Thymus (tissue), 14 donors: ENCODE measurements at places on chromosomes 4 and X.

- H3K4me3 ChIP-seq = no peak overlapping the region
- H3K36me3 ChIP-seq = no peaks in the 10 kb centered on the region
- no peak for DNase-seq
- no peak overlapping the region for H3K27ac ChIP-seq
Observed at GRCh38 chrX:22397566-22397965, 124.9 kb downstream of the CBLL2 start.

- no peak for DNase-seq
- H3K4me1 ChIP-seq = no peaks in the 10 kb centered on the region
- no peak overlapping the region for H3K4me3 ChIP-seq
- H3K27me3 ChIP-seq = no peaks in the 10 kb centered on the region
- H3K36me3 ChIP-seq = no peaks in the 10 kb centered on the region
Observed at GRCh38 chrX:26411045-26411444, 195.1 kb downstream of the MAGEB5 start.

DNA sequence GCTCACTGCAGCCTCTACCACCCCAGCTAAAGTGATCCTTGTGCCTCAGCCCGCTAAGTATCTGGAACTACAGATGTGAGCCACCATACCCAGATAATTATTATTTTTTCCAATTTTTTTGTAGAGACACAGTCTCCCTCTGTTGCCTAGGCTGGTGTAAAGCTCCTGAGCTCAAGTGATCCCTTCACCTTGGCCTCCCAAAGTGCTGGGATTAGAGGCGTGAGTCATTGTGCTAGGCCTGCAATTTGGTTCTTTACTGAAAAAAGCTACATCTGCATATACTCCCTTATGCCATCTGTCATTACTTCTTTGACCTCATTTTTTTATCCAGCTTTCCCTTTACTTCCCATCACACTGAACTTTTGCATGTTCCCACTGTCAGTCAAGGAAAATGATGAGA is 2012.4 kb upstream of the IGFBP7 start:
- no peaks in the 10 kb centered on the region for H3K27me3 ChIP-seq
- no peak for DNase-seq
- no peak overlapping the region for H3K27ac ChIP-seq
- H3K36me3 ChIP-seq = no peaks in the 10 kb centered on the region

- no peak overlapping the region for H3K27ac ChIP-seq
- no peaks in the 10 kb centered on the region for H3K4me1 ChIP-seq
- no peaks in the 10 kb centered on the region for H3K36me3 ChIP-seq
- no peak for DNase-seq
- no peak overlapping the region for H3K4me3 ChIP-seq
Observed at GRCh38 chr4:32249040-32249439, 1528.9 kb downstream of the PCDH7 start.

- H3K27me3 ChIP-seq = no peaks in the 10 kb centered on the region
- no peak overlapping the region for H3K4me3 ChIP-seq
- no peaks in the 10 kb centered on the region for H3K36me3 ChIP-seq
- no peaks in the 10 kb centered on the region for H3K4me1 ChIP-seq
Observed at GRCh38 chr4:111542056-111542455, 603.2 kb upstream of the FAM241A start.

- no peaks in the 10 kb centered on the region for H3K36me3 ChIP-seq
- peak overlapping the region; percentile 98 for H3K27ac ChIP-seq
- H3K4me1 ChIP-seq = peaks cover 3% of the 10 kb centered on the region
- H3K4me3 ChIP-seq = peak overlapping the region; percentile 89
- no peak for DNase-seq
- H3K27me3 ChIP-seq = peaks cover 20% of the 10 kb centered on the region
Observed at GRCh38 chrX:12979026-12979607, 4.2 kb downstream of the TMSB4X start.

DNA sequence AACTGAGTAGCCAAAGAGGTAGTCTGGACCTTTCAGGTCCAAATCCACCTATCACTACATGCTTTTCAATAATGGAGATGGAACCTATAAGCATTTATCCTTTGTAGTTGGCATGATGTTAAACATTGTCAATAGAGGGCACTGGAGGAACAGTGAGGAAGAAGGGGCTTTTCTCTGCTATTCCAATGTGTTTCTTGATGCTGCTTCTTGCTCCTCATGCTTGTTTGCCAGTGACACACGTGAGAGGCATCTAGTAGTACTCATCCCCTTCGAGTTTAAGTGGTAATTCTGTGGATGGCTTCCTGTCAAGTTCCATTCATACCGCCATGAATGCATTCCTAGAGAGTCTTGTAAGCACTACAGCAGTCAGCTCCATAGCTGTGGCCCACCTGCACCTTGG is 84.0 kb downstream of the NAA11 start:
- no peaks in the 10 kb centered on the region for H3K27me3 ChIP-seq
- H3K4me1 ChIP-seq = no peaks in the 10 kb centered on the region

GRCh38 chr4:188177997-188178675 is 38.9 kb downstream of the TRIML1 start:
- no peak overlapping the region for H3K27ac ChIP-seq
- no peaks in the 10 kb centered on the region for H3K36me3 ChIP-seq
- H3K27me3 ChIP-seq = no peaks in the 10 kb centered on the region
- no peak overlapping the region for H3K4me3 ChIP-seq

DNA sequence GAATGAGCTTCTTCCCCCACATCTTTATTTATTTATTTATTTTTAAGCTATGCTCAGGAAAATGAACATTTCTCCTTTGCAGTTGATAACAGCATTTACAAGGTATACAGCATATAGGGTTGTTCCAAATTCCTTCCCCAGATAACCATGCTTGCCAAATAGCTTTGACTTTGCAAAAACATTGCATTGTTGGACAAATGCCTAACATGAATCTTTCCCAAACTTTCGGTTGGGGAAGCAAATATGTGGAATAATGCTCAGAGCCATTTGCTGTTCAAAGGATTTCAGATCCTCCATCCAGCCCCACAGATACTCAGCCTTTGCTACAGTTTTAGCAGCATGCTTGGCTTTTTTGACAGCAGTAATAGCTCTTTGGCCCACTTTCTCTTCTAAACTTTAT is 127.2 kb upstream of the AGA start:
- no peaks in the 10 kb centered on the region for H3K4me1 ChIP-seq
- no peaks in the 10 kb centered on the region for H3K36me3 ChIP-seq
- no peak for DNase-seq
- H3K4me3 ChIP-seq = no peak overlapping the region

GRCh38 chrX:74922922-74923543 is 2.2 kb downstream of the NEXMIF start:
- H3K27ac ChIP-seq = no peak overlapping the region
- H3K36me3 ChIP-seq = no peaks in the 10 kb centered on the region
- H3K4me3 ChIP-seq = no peak overlapping the region
- no peak for DNase-seq
- H3K27me3 ChIP-seq = peaks cover 7% of the 10 kb centered on the region

- no peaks in the 10 kb centered on the region for H3K27me3 ChIP-seq
- no peak overlapping the region for H3K27ac ChIP-seq
- H3K4me3 ChIP-seq = no peak overlapping the region
- no peaks in the 10 kb centered on the region for H3K36me3 ChIP-seq
- DNase-seq = no peak
- H3K4me1 ChIP-seq = no peaks in the 10 kb centered on the region
Observed at GRCh38 chrX:45972636-45973035, 572.6 kb downstream of the ZNF674 start.

DNA sequence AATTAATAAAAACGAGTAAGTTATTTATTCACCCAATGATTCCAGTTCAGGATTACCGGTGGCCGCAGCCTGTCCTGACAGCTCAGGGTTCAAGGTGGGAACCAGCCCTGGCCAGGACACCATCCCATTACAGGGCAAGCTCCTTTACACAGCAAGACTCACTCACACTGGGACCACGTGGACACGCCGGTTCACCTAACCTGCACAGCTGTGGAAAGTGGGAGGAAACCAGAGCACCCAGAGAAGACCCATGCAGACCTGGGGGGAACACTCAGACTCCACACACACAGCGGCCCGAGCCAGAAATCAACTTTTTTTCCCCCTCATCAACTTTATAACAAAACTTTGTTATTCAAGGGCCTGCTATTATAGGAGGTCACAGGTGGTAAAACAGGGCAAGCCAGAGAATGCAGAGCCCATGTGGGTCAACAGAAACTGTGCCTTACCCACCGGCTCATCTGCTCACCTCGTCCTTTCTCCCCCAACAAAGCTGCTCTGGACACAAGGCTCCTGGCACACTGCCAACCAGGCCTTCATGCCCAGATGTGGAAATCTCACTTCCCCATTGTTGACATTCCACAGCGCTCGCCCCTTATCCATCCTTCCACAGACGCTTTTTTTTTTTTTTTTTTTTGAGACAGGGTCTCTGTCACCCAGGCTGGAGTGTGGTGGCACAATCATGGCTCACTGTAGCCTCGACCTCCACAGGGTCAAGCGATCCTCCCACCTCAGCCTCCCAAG is 8.0 kb upstream of the ODAPH start:
- no peaks in the 10 kb centered on the region for H3K4me1 ChIP-seq
- H3K27me3 ChIP-seq = no peaks in the 10 kb centered on the region

- no peaks in the 10 kb centered on the region for H3K4me1 ChIP-seq
- H3K36me3 ChIP-seq = peaks cover 32% of the 10 kb centered on the region
- H3K4me3 ChIP-seq = no peak overlapping the region
- H3K27me3 ChIP-seq = no peaks in the 10 kb centered on the region
Observed at GRCh38 chr4:127995776-127996175, 30.6 kb downstream of the ABHD18 start.

DNA sequence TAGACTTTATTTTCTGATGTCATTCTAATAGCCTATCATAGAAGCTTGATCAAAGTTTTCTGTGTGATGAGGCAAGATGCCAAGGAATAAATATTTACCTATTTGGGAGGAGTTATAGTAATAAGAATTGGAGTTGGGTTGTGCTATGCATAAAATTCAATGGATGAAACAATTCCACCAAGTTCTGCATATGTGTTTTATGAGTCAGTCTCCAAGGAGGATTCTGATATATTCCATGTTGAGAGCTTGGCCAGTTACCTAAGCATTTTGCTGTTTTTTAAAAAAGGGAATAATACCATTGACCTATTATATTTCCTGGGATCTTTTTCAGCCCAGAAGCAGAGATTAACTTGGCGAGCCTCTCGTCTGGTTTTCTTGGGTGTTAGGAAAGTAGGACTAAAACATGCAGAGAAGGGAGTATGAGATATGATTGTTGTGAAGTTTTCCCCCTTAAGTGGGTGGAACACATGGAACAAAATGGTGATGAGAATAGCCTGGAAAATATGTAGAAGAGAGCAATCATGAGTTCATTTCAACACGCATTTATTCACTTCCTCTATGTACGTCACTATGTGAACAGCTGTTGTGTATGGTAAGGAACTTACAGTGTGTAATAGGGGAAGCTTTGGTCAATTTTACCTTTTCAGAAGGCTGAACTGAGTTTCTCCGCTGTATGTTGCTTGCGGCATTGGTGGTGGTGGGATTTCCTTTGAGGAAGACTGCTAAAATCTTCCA is 39.2 kb downstream of the POLA1 start:
- no peaks in the 10 kb centered on the region for H3K27me3 ChIP-seq
- DNase-seq = no peak
- no peak overlapping the region for H3K4me3 ChIP-seq

DNA sequence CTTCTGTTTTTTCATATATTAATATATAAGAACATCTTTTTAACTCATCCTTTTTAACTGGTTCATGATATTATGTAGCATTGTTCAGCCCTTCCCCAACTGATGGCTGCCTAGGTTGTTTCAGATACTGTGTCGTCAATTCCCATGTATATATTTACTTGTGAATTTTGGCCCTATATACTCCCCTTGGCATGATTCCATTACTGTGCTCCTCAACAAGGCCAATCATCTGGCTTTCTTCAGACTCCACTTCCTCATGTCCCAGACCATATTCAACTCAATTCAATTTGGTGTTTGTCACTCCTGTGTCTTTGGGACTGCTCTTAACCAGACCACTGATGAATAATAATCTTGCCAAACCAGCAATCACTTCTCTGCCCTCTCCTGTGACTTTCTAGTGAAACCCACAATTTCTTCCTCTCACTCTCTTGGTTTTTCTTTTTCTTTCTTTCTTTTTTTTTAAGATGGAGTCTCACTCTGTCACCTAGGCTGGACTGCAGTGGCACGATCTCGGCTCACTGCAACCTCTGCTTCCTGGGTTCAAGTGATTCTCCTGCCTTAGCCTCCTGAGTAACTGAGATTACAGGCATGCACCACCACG is 2.7 kb upstream of the WDR45 start:
- H3K4me3 ChIP-seq = no peak overlapping the region
- H3K36me3 ChIP-seq = peaks cover 4% of the 10 kb centered on the region
- H3K27me3 ChIP-seq = no peaks in the 10 kb centered on the region
- no peak overlapping the region for H3K27ac ChIP-seq
- H3K4me1 ChIP-seq = peaks cover 4% of the 10 kb centered on the region

- no peak overlapping the region for H3K27ac ChIP-seq
- DNase-seq = no peak
- no peaks in the 10 kb centered on the region for H3K36me3 ChIP-seq
- H3K27me3 ChIP-seq = no peaks in the 10 kb centered on the region
Observed at GRCh38 chrX:133005042-133005441, 46.6 kb upstream of the HS6ST2 start.

GRCh38 chrX:129695937-129696336 is 41.2 kb upstream of the APLN start:
- H3K4me3 ChIP-seq = no peak overlapping the region
- no peak for DNase-seq
- no peak overlapping the region for H3K27ac ChIP-seq
- H3K27me3 ChIP-seq = no peaks in the 10 kb centered on the region
- H3K4me1 ChIP-seq = no peaks in the 10 kb centered on the region

DNA sequence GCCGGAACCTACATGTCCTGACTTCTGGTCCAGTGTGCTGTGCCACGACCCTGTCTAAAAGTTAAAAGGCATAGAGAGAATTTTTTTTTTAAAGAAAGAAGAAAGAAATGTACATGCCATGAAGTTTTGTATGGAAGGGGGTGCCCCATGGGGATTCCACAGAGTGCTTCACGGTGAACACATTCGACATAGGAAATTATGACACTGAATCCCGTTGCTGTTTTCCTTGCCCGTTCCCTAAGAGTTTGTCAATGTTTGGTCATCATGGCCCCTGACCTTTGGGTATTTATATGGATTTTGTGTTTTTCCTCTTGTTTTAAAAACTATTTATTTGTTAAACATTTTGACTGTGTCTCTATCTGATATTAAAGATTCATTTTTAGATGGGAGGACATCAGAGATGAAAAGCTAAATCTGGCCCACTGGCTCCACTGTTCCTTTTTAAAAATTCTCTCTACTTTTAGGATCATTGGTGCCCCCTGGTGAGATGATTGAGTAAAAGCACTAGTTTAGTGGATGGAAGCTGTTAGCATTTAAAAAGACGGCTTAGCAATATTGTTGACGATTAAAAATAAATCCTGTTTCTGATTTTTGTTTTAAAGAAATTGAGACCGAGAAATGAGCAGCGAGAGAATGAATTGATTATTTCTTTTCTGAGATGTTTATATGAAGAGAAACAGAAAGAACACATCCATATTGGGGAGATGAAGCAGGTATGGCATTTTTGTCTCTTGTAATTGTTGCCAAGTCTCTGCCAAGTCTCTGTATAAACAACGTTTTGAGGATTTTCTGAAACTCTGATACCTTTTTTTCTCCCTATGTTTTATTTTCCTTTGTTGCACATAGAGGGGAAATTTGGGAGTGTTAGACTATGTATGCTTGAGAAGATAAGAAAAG is 75.0 kb downstream of the PTTG2 start:
- peak; percentile 61 for DNase-seq
- H3K36me3 ChIP-seq = peaks cover 51% of the 10 kb centered on the region
- H3K27me3 ChIP-seq = no peaks in the 10 kb centered on the region
- H3K27ac ChIP-seq = no peak overlapping the region
- no peaks in the 10 kb centered on the region for H3K4me1 ChIP-seq

- H3K36me3 ChIP-seq = no peaks in the 10 kb centered on the region
- no peaks in the 10 kb centered on the region for H3K4me1 ChIP-seq
- H3K27me3 ChIP-seq = no peaks in the 10 kb centered on the region
- DNase-seq = no peak
- H3K4me3 ChIP-seq = no peak overlapping the region
Observed at GRCh38 chr4:53713767-53714166, 122.5 kb upstream of the LNX1 start.
